Epithelial cell of proximal tubule (primary cell): ENCODE measurements at places on chromosomes 1 and 21.

DNA sequence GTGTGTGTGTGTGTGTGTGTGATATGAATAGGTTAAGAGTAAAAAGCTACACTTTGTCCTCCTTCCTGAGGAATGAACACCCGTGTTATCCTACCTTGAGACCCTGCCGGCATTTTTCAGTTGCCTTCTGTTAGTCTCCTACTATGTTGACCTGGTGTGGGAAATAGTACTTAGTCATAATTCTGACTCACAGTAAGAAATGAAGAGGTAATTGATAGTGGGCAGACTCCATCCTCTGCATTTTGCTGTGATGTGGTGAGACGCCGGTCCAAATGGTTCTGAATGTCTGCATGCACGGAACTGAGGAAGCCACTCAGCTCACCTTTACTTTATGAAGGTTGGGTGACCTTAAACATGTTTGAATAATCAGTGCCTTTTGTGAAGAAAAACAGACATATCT lies 12.6 kb downstream of the CD101 start:
- no peak for DNase-seq

DNA sequence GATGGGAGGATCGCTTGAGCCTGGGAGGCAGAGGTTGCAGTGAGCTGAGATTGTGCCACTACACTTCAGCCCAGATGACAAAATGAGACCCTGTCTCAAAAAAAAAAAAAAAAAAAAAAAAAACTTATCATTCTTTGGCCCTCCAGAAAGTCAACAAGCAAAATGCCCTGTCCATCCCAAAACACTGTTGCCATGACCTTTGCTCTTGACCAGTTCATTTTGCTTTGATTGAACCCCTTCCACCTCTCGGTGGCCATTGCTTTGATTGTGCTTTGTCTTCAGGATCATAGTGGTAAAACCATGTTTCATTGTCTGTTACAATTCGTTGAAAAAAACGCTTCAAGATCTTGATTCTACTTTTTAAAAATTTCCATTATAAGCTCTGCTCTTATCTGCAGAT lies 8.5 kb upstream of the SYPL2 start:
- no peak for DNase-seq

DNA sequence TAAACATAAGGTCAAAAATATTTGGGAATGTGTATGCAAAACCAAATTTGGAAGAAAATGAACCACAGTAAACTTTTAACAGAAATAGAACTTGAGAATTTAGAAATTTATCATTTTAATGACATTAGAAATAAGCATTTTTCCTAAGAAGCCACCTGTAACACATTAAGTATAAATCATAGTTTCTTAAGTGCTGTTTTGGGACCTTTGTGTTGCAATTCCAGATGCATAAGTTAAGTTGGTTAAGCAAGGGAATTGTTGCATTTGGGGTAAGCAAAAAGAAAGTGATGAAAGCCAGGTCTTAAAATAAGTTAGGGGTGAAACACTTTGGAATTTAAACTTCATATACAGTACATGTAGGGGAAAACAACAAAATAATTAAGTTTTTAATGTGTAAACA lies 49.8 kb downstream of the CDKN2C start:
- no peak for DNase-seq

GRCh38 chr1:41474490-41475271 lies 9.8 kb downstream of the EDN2 start:
- no peak for DNase-seq

- DNase-seq, result no peak
Observed at GRCh38 chr1:149846593-149847466, 52.5 kb upstream of the BOLA1 start.

DNA sequence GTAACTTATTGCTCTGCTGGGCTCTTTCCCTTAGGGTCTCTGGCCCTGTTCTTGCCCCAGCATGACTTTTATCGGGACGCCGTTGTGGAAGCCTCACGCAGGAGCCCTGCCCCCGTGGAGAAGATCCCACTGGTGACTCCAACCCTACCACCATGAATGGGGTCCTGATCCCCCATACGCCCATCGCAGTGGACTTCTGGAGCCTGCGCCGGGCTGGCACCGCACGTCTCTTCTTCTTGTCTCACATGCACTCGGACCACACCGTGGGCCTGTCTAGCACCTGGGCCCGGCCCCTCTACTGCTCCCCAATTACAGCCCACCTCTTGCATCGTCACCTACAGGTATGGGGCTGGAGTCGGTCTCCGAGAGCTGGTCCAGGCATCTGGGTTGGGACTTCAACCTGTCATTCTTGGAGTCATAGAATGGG lies 322 bp downstream of the DCLRE1B start:
- DNase-seq, result no peak

GRCh38 chr1:30950053-30950452 lies 41.5 kb upstream of the SDC3 start:
- no peak for DNase-seq

- no peak for DNase-seq
Observed at GRCh38 chr1:71264039-71264438, 183.2 kb upstream of the ZRANB2 start.

- peak; percentile 69 for DNase-seq
Observed at GRCh38 chr1:103492003-103492625, 33.4 kb upstream of the RNPC3 start.

DNA sequence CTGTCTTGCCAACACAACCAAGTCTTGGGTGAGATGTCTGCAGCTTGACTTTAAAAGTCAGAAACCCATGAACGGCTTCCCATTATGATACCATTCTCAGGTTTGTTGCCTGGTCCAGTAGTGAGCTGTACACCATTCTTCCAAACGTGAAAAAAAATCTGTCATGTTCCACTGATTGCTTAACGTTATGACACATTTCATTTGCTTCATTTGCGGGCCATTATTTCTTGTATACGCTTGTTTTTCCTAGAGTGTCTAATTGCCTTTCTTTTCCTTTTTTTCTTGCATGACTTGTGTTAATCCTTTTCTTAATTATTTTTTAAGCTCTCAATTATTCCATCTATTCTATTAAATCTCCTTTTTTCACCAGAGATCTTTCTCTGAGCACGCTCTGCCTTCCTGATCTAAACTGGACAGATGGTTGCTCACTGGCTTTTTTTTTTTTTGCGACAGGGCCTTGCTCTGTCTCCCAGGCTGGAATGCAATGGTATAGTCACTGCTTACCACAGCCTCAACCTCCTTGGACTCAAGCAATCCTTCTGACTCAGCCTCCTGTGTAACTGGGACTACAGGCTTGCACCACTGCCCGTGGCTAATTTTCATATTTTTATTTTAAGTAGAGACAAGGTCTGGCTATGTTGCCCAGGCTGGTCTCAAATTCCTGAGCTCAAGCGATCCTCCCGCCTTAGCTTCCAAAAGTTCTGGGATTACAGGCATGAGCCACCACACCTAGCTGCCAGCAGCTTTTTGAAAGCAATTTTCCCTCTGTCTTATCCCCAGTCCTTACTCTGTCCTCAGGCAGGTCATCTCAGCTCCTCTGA lies 31.7 kb upstream of the CAMTA1 start:
- DNase-seq, result no peak

DNA sequence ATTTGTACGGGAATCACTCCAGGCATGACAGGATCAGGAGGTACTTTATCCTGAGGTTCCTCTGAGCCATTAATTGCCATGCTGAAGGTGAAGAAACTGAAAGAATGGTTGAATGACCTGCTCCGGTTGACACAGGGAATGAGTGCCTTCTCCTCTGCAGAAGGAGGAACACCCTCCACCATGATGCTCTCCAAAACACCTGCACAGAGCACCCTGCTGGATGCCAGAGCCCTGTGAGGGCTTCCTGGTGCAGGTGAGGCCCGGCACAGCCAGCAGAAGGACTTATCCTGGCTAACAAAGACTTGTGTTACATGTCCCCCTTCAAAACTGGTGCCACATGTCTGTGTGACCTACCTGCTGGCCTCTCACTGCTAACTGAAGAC lies 14.3 kb upstream of the LBR start:
- DNase-seq, result no peak

GRCh38 chr1:58290685-58291372 lies 255.7 kb downstream of the OMA1 start:
- peak; percentile 2 for DNase-seq

- no peak for DNase-seq
Observed at GRCh38 chr1:187617776-187618175, 789.0 kb downstream of the PLA2G4A start.

- DNase-seq, result no peak
Observed at GRCh38 chr1:220914283-220915116, 35.3 kb downstream of the HLX start.

- DNase-seq, result no peak
Observed at GRCh38 chr1:83641796-83642443, 357.0 kb downstream of the TTLL7 start.

- peak; percentile 22 for DNase-seq
Observed at GRCh38 chr1:115330480-115331013, 7.5 kb downstream of the NGF start.

- DNase-seq, result no peak
Observed at GRCh38 chr1:66452162-66452561, 81.8 kb upstream of the SGIP1 start.

GRCh38 chr1:93253516-93253915 lies 73.0 kb downstream of the CCDC18 start:
- no peak for DNase-seq

DNA sequence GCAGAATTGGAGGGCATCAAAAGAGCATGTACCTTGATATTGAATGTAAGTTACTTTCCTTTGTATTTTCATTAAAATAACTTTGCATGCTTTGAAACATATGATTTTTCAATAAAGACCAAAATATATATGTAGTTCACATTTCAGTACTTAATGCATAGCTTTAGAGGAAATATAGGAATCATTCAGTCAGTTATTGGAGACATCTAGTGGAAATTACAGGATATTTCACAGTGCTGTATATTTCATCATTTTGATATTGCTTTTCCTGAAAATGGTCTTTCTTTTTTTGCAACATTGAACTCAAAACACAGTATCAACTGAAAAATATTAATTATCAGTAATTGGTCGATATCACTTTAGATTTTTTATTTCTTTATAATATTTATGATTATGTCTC lies 375.8 kb downstream of the NCAM2 start:
- DNase-seq, result no peak
